ENCODE measurements at places on chromosomes 4 and X.
A peak's percentile ranks its signal among the peaks of the same experiment; 100 is the strongest.

- DNase-seq: no peak
These were observed 15.5 kb upstream of the PDZD4 start for GRCh38 chrX:153845842-153846241.

DNA sequence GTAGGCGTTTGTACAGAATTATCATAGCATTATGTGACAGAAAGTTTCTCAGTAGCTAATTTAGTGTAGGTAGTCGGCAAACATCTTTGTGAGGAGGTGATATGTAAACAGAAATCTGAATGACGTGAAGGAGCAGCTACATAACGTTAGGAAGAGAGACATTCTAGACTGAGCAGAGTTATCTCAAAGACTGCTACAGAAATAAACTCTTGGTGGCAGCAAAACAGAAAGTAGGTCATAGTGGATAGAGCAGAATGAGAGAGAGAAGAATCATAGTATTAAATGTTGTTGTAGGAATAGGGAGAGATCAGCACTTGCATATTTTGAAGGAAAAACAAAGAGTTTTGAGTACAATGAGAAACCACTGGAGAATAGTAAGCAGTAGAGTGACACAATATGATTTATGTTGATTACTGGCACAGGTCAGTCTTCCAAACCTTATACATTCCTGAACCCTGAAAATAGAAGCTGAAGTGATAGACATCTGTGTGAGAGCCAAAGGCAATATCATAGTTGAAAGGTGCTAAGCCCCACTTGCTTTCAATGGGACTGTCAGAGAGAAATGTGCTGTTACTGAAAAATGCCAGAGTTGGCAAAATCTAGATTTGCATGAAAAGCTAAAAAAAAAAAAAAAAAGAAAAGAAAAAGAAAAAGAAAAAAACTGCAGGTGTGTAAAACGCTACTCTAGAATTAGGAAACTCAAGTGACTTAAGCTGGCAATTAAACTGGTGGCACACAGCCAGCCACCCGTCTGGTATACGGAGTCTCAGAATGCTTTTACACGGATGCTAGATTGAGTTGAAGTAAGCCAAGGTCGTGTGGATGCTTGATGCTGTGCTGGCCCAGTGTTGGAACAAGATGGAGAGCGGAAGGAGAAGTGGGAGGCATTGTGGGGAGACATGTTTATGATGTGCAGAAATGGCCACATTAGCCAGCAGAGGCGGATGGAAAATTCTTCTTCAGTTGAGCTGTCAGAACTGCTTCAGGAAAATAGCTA lies 750.2 kb upstream of the HS3ST1 start:
- DNase-seq: no peak

GRCh38 chrX:10634392-10635161 lies 14.2 kb upstream of the MID1 start:
- no peak for DNase-seq

GRCh38 chr4:128512767-128513322 lies 225.2 kb upstream of the PGRMC2 start:
- DNase-seq: no peak

- no peak for DNase-seq
These were observed 181.6 kb upstream of the NOCT start for GRCh38 chr4:138833974-138834373.

GRCh38 chr4:150970685-150971151 lies 44.4 kb downstream of the LRBA start:
- no peak for DNase-seq

DNA sequence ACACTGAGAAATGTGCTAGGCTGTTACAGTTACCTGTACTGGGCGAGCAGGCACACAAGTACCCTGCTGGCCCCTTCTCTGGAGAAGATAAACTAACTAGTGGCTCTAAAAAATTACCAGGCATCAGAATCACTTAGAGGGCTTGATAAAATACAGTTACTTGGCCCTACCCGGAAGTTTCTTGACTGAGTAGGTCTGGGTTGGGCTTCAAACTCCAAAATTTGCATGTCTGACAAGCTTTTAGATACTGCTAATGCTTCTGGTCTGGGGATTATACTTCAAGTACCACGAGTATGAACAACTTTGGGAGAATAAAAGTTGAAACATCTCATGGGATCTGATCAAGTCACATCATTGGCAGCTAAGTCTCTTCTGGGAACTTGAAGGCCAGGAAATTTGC lies 30.8 kb downstream of the CEP135 start:
- no peak for DNase-seq

DNA sequence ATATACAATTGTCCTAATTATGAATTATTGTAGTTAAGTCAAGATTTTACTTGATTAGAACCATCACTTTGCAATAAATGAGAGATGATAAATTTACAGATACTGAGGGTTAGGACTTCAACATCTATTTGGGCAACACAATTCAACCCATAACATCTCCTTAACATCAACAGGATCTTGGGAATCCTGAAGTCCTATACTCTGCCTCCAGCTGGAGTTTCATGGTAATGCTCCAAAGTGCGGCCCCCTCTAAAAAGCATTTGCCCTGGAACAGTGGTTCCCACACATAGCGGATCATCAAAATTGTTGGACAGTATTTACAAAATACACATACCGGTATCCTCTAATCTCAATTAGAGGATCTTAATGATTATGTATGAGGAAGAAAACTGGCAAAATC lies 618.6 kb downstream of the CENPC start:
- DNase-seq: no peak

DNA sequence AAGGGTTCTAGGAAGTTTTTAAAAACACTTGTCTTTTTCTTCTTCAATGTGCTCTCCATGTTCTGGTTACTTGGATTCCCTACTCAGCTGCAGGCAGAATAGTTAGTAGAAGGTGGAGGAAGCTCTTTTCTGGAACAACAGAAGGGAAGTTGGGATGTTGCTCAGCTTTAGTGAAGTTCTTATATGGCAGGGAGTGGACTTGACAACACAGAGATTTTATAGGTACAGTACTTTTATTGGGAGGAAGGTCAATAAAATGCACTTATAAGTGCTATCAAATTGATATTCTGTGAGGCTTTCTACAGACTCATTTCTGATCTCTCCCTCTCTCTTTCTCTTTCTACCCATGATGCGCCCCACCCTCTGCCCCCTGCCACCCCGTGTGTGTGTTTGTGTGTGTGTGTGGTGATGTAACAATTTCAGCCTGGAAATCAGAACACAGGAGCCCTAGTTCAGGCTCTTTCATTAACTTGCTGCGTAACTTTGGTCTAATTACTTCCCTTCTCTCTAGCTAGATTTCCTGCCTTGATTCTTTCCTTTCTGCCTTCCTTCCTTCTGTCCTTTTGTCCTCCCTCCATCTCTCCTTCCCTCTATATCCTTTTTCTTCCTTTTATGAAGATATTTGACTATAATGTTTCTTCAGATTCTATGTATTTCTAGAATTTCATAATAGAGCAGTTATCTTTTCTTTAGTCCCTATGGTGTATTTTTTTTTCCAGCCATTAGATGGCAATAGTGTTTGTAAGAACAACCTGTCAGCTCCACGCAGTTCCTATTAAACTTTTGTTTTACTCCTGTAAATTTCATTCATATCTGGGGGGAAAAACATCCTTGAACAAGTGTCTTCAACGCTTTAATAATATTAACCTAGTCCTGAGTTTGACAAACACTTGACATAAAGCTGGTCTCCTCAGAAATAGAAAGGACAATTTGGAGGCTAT lies 37.1 kb downstream of the HEPH start:
- no peak for DNase-seq

- peak; percentile 24 for DNase-seq
These were observed 39.8 kb downstream of the NHS start for GRCh38 chrX:17414839-17415238.

DNA sequence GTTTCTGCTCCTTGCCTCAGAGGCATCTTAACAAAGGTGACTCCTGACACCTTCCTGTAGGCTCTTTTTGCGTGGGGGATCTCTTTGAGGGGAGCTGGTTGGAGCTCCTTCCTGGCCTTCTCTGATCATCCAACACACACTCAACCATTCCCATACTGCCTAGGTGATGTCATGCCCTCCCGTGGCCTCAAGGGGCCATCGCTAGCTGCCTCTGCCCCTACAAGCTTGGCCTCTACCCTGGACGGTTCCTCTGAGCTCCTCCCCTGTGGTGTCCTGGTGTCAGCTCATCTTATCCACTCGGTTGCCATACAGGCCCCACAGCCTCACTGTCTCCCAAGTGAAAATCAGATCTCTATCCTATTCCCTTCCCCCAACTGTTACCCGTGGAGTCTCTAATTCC lies 13.7 kb upstream of the ZNF185 start:
- DNase-seq: no peak

- DNase-seq: no peak
These were observed 46.8 kb upstream of the GPR78 start for GRCh38 chr4:8533274-8533865.

DNA sequence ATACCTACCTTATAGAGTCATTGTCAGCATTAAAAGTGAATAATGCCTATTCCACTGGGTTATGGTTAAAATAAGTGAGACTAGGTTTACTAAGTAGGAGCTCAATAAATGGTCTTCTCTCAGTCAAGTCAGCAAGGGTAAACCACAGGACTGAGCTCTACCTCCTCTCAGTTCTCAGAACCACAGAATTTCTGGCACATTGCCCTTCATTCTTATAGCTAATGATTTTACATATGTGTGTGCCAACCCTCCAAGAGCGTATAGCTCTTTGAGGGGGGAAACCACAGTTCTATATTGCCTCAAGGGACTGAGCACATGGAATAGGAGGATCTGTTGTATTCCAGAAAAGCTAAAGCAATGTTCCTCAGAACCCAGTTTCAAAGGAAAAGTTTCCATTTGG lies 124.8 kb downstream of the ATG4A start:
- no peak for DNase-seq

DNA sequence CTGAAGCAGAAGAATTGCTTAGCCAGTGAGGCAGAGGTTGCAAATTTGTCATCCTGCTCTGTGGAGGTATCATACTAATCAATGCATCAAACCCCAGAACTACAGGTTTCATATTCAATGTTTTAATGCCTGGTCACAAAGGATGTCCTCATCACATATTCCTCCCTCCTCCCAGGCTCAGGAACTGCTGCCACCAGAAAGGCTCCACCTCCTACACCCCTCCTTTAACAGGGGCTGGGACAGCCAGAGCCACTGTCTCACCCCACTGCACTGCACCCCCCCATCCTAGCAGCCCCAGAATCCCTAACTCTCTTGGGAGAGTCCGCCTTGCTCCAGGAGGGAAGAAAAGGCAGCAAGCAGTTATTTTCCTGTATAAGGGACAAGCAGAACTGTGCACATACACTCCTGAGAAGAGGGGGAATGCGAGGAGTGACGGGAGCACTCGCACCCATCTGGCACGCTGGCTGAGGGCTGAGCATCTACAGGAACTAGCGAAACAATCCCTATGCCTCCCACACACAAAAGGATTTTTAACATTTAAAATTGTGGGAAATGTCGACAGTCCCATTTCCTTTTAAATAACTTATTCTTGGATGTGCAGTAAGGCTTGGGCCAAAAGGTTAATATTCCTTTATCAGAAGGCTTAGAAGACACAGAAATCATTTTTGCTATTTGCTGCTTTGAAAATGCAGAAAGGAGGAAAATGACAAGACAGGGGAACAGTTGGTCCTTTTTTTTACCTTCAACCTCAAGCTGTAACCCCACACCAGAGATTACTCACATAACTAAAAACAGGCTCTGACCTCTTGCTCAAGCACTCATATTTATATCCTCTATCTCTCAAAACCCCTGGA lies 27.8 kb downstream of the CD99L2 start:
- no peak for DNase-seq

Data from tibial artery (tissue), 4 donors.